B cell (primary cell): ENCODE measurements at places on chromosomes 5 and 9.
A peak's percentile ranks its signal among the peaks of the same experiment; 100 is the strongest.

DNA sequence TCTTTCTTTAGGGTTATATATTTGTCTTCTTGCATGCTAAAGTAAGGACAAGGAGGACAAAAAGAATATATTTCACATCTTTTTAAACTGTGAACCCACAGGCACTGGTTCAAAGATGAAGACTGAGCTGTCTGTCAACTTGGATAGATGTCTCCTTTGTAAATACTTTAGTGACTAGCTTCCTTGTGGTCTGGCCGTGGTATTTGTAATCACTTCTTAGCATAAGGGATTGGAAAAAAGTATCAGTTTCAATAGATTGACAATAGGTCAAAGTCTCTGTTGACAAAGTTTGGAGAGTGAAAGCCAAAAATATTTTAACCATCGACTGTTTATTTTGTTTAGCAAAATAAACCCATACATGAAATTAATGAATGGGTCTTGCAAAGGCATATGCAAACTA, 91.4 kb downstream of the TMEM167A start:
- no peak for DNase-seq

- DNase-seq, result no peak
Observed at GRCh38 chr9:111036429-111036789, 1.9 kb downstream of the LPAR1 start.

DNA sequence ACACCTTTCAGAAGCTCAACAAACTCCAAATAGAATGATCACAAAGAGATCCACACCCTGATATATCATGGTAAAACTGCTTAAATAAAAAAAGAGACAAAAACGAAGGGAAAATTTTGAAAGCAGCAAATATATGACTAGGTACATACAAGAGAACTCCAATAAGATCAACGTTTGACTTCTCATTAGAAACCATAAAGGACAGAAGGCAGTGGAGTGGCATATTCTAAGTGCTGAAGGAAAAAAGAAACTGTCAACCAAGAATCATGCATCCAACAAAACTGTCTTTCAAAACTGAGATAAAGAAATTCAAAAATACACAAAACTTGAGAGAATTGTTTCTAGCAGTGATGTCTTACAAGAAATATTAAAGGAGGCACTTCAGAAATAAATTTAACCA, 11.2 kb downstream of the SLC22A4 start:
- DNase-seq, result no peak

DNA sequence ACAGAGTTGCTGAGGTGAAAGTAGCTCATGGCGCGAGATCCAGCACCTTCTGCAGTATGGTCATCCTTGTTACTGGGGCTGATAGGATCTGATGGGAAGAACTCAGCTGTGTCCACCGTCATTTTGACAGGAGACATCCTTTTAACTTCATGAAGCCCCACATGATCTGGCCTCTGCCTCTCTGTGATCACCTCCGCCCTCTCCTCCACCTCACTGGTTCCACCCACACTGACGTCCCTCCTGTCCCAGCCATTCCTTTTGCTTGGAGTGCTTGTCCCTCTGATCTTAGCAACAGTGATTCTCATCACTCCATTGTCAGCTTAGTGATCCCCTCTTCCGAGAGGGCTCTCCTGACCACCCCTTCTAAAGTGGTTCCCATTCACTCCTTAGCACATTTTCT, 25.8 kb downstream of the NEUROG1 start:
- no peak for DNase-seq

GRCh38 chr9:75483636-75484035, 395.3 kb downstream of the OSTF1 start:
- DNase-seq, result no peak

- DNase-seq, result no peak
Observed at GRCh38 chr5:24788829-24789514, 144.2 kb upstream of the CDH10 start.

DNA sequence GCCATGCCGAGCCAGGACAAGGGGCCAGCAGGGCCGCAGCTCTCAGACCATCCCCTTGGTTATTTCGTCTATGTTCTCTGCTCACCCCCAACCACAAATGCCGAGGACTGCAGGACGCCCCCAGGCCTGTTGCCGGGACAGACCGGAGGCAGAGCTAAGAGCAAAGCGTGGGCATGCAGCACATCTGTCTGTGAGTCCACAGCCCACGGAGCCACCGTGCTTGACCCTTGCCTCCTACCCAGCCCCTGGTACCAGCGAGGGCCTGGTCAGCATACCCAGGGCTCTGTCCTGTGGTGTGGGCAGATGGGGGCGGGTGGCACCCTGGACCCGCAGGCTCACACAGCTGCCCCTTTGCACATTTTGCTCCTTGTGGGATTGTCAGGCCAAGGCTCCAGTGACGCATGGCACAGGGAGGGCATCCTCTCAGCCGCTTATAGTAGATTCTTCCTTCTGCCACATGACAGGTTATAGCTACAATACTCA, 4.7 kb downstream of the BRD3 start:
- no peak for DNase-seq

DNA sequence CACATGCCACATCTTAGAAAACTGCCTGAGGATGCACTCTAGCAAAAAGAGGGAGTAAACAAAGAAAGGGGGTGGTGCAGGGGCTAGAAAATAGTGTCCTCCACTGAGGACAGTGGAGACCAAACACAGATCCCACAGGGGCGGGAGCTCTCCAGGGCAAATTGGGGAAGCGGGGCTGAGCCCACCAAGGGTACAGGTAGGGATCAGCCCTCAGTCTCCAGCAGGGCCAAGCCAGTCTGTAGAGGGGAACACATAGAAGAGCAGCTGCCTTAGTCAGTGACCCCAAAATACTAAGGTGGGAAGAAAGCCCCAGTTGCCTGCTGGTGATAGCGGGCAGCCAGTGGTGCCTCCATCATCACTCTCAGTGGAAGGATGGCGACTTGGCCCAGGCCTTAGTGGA, 134.0 kb downstream of the ATPSCKMT start:
- DNase-seq, result no peak

- DNase-seq, result no peak
Observed at GRCh38 chr5:88092358-88092757, 176.3 kb downstream of the TMEM161B start.

- DNase-seq, result no peak
Observed at GRCh38 chr5:34609951-34610441, 46.1 kb upstream of the RAI14 start.

DNA sequence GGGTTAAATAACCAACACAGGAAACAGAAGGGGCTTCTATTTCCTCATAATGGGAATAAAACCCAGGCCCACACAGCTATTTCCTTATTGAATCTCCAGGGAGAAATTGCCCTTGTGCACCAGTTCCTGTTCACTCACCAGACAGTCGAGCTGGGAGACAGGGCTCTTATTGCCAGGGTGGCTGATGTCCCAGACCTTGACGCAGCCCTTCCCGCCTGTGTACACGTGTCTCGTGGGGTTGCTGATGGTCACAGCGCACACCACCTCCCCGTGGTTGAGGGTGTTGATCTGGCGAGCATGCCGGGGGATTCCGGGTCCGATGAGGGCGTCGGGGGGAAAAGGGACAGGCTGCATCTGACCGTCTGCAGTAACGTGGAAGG, 96.5 kb downstream of the TLE1 start:
- DNase-seq, result peak; percentile 24

GRCh38 chr9:117425566-117425965, 10.7 kb upstream of the ASTN2 start:
- DNase-seq, result no peak

DNA sequence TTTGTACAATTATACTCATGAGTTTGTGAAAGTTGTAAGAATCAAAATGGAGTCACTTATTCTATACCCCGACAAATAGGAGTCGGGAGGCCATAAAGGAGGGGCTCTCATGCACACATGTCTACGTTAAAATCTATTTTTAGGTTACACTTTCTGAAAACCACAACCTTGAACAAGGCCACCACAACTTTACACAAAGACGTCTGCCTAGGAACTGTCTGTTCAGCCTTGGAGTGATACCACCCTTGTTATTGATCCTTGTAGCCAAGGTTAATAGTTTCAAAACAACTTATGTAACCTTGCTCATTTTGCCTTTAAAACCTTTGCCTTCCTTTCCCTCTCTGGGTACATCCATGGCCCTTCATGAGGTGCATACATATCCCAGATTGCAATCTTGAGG, 4.1 kb upstream of the NDFIP1 start:
- DNase-seq, result no peak

GRCh38 chr5:169325273-169325672, 24.3 kb upstream of the SLIT3 start:
- no peak for DNase-seq

DNA sequence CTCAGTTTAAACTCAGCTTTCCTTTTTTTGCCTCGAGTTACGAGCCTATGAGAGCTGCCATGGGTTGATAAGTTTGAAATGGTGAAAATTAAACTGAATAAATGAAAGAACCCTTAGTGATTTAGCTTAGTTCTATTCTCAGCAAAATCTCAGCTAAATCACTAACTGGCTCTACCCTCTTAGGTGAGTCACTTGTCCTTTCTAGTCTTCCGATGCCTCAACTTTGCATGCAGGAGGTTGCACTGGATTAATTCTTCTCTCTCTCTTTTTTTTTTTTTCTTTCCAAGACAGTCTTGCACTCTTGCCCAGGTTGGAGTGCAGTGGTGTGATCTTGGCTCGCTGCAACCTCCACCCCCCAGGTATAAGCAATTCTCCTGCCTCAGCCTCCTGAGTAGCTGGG, 83.9 kb downstream of the PAPPA start:
- DNase-seq, result no peak
